ENCODE measurements at places on chromosomes 16 and 17. TPM values are rescaled to one million over a fixed set of nuclear protein-coding genes. Genes with fewer than 3 reads are reported as not detected.
A peak's percentile ranks its signal among the peaks of the same experiment; 100 is the strongest.

GRCh38 chr17:33572615-33573014 lies 279.5 kb upstream of the ASIC2 start:
- no peak for DNase-seq
- H3K36me3 ChIP-seq: no peaks in the 10 kb centered on the region
- H3K27ac ChIP-seq: no peak overlapping the region
- no peaks in the 10 kb centered on the region for H3K4me1 ChIP-seq
- no peak overlapping the region for H3K4me3 ChIP-seq

DNA sequence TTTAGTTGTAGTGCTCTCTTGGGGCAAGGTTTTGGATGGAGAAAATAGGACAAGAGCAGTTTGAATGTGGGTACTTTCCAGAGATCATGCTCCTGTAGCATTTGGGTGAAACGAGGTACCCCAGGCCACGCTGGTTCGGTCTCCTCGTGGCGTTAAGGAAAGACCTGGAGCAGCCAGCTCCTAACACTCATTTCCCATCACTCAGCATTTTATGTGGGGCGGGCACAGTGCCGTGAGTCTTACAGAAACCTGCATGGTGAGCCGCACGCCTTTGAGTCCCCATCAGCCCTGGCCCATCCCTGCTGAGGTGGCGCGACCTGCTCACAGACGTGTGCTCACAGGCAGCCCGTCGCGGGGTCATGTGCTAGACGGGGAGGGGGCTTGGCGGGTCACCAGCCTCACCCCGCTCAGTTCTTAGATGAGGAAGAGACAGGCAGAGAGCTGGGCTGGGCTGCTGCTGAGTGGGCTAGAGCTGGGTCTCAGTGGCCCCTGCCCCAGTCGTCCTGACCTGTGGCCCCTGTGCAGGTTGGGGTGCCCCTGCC lies 37.3 kb downstream of the TBCD start:
- DNase-seq: peak; percentile 72
- no peak overlapping the region for H3K27ac ChIP-seq
- no peaks in the 10 kb centered on the region for H3K27me3 ChIP-seq
- peaks cover 10% of the 10 kb centered on the region for H3K4me1 ChIP-seq

GRCh38 chr17:2337544-2338314 lies 428 bp downstream of the SGSM2 start:
- H3K4me1 ChIP-seq: peaks cover 20% of the 10 kb centered on the region
- peak overlapping the region; percentile 91 for H3K4me3 ChIP-seq
- peaks cover 27% of the 10 kb centered on the region for H3K36me3 ChIP-seq

Gene LLGL2
- total RNA-seq: 0.59 TPM

- H3K27ac ChIP-seq: no peak overlapping the region
- no peaks in the 10 kb centered on the region for H3K4me1 ChIP-seq
- no peak overlapping the region for H3K4me3 ChIP-seq
Observed at GRCh38 chr16:72362973-72363372, 191.0 kb upstream of the PMFBP1 start.

- H3K27ac ChIP-seq: peak overlapping the region; percentile 66
- no peaks in the 10 kb centered on the region for H3K36me3 ChIP-seq
- peaks cover 30% of the 10 kb centered on the region for H3K4me1 ChIP-seq
- no peak overlapping the region for H3K4me3 ChIP-seq
- peak; percentile 91 for DNase-seq
Observed at GRCh38 chr16:69865701-69866100, 85.4 kb upstream of the CLEC18A start.

- H3K4me3 ChIP-seq: no peak overlapping the region
- no peaks in the 10 kb centered on the region for H3K4me1 ChIP-seq
- no peak overlapping the region for H3K27ac ChIP-seq
Observed at GRCh38 chr16:54696522-54696921, 234.1 kb upstream of the IRX5 start.

- peaks cover 14% of the 10 kb centered on the region for H3K4me1 ChIP-seq
- no peaks in the 10 kb centered on the region for H3K36me3 ChIP-seq
- H3K27ac ChIP-seq: peak overlapping the region; percentile 91
- H3K27me3 ChIP-seq: no peaks in the 10 kb centered on the region
Observed at GRCh38 chr17:1577182-1577581, 14.6 kb upstream of the PITPNA start.

DNA sequence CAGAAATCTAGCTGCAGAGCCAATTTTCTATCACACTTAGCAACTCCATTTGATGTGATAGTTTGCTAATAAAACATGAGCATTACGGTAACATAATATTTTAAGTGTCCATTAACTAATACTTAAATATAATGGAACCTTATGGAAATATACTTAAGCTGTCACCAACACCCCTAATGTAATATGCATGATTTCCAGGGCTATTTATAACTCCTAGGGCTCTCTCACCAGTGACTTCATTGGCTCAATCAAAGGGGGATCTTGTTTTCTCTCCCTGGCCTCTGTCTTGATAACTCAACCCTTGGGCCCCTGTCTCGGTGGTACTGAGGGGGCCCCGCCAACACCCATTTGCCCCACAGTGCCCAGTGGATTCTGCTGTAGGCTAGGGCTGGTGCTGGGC lies 170.4 kb downstream of the SALL1 start:
- no peaks in the 10 kb centered on the region for H3K27me3 ChIP-seq
- no peak for DNase-seq
- H3K27ac ChIP-seq: no peak overlapping the region
- H3K4me1 ChIP-seq: no peaks in the 10 kb centered on the region
- H3K36me3 ChIP-seq: no peaks in the 10 kb centered on the region

Gene NPTX1
- total RNA-seq: 0.29 TPM

Gene CPHXL2
- not detected for total RNA-seq

- H3K4me3 ChIP-seq: no peak overlapping the region
- H3K27ac ChIP-seq: no peak overlapping the region
- no peaks in the 10 kb centered on the region for H3K4me1 ChIP-seq
- H3K27me3 ChIP-seq: no peaks in the 10 kb centered on the region
- H3K36me3 ChIP-seq: peaks cover 42% of the 10 kb centered on the region
Observed at GRCh38 chr17:49046912-49047311, 49.7 kb downstream of the IGF2BP1 start.

DNA sequence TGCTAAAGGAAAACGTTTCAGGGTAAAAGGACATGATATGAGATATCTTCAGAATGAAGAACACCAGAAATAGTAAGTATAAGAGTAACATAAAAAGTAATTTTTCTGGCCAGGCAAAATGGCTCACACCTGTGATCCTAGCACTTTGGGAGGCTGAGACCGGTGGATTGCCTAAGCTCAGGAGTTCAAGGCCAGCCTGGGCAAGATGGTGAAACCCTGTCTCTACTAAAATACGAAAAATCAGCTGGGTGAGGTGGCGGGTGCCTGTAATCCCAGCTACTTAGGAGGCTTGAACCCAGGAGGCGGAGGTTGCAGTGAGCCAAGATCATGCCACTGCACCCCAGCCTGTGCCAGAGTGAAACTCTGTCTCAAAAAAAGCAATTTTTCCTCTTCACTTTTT lies 56.6 kb upstream of the NFAT5 start:
- H3K4me1 ChIP-seq: no peaks in the 10 kb centered on the region
- no peak for DNase-seq
- H3K4me3 ChIP-seq: no peak overlapping the region
- H3K27ac ChIP-seq: no peak overlapping the region

Gene SLFN12
- 25.6 TPM for total RNA-seq

Measured in osteoblast (primary cell).